ENCODE measurements at places on chromosomes 11 and 22. TPM values are rescaled to one million over a fixed set of nuclear protein-coding genes. Genes with fewer than 3 reads are reported as not detected.

The VSIG10L2 gene
- not detected for total RNA-seq

The INS gene
- not detected for total RNA-seq

The TREH gene
- total RNA-seq, result not detected

The NRGN gene
- total RNA-seq, result 2.6 TPM

The KAT5 gene
- total RNA-seq, result 44.5 TPM

The OR8B12 gene
- not detected for total RNA-seq

The HSPB2 gene
- total RNA-seq, result not detected

The HSCB gene
- 17.0 TPM for total RNA-seq

The OTOG gene
- total RNA-seq, result not detected

The GLYAT gene
- not detected for total RNA-seq

All from vein endothelial cell (primary cell).